ENCODE measurements at places on chromosomes 7 and 10.

- no peak for DNase-seq
These were observed 10.9 kb upstream of the DMBT1 start for GRCh38 chr10:122549636-122550035.

DNA sequence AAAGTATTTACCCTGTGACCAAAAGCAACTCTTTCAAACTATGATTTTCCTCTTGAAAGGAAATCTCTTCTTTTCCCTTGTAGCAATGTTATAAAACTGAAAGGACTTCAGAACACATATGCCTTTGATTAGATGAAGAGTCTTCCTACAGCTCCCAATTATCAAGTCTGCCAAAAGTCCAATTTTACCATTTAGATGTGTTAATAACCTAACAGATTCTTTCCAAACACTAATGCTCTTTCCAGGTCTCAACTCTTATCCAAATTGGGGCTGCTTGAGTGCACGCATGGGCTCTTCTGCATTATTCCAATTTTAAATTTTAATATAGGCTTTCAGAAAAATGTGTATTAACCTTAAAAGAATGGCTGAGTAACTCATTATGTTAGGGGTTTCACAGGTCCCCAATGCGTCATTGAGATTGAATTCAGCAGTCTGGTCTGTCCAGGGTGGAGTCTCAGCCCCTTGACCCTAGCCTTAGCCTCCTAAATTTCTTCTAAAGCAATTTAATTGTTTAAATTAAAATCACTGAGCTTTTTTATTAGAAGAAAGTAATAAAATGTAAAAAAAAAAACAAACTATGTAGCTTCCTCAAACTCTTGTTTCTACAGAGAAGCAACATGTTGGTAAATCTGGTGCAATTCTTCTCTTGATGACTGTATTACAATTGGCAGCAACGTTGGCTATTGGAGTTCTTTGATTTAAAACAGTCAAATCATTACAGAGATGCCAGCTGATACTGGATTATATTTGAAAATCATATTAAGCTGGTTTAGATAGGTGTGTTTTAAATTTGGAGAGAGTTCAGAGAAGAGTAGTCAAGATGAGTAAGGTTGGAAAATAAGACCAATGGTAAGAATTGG lies 170.4 kb downstream of the DKK1 start:
- DNase-seq = no peak

- no peak for DNase-seq
These were observed 11.6 kb downstream of the DYDC1 start for GRCh38 chr10:80344912-80345311.

- no peak for DNase-seq
These were observed 544.1 kb downstream of the XPNPEP1 start for GRCh38 chr10:109379186-109379585.

- DNase-seq = no peak
These were observed 115.3 kb downstream of the ST7 start for GRCh38 chr7:117068511-117069145.

GRCh38 chr10:120423431-120424197 lies 33.4 kb upstream of the PLPP4 start:
- no peak for DNase-seq

DNA sequence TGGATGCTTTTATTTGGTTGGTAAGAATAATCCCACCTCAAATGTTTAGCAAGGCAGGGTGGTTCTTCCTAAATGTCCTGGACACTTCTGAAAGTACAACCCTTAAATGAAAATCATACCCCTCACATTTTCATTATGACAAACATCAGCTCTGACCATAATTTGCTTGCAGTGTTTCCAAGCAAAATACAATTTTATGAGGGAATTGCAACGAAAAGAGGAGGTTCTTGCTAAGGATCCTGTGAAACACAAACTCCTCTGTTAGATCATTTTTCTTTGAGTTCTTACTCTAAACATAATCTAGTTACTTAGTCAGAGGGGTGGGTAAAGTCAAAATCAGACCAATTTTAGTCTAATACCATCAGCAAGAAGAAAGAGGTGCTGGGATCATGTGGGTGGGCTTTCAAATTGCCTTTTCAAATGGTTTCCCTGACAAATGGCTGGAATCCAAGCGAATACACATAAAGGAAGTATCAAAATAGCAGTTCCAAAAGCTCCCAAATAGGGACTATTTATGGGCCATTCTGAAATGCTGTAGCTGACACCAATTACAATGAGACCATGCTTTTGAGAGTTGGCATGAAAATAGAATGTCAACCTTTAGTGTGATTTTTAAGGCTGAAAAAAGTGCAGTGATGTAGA lies 164.9 kb upstream of the INHBA start:
- no peak for DNase-seq

DNA sequence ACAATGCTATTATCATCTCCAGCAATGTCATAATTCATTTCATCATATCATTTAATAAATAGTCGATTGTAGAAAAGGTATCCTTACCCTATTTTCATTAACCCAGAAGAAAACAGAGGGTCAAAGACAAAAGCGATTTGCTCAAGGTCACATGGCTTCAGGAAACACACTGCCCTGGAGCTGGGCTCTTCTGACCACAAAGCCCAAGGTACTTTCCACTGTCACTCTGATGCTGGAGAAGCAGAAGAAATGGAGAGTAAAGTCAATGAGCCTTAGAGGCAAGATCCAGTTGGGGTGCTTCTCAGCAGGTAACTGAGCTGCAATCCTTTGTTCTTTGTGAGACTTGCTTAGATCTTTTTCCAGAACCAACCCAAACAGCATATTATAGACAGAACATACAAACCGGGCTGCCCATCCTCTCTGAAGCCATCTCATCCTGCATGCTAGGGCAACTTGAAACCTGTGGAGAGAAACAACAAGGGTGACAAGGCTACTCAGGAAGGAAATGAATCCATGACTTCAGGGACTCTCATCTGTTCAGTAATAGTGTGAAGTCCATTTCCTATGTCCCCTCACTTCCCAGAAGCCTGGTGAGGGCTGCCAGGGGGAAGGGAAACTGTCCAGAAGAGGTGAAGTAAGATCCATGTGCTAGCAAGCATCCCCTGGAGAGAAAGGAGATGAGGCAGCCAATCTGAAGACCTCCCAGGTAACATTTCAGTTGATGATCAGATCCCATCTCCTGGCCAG lies 148.6 kb upstream of the SVIL start:
- no peak for DNase-seq

DNA sequence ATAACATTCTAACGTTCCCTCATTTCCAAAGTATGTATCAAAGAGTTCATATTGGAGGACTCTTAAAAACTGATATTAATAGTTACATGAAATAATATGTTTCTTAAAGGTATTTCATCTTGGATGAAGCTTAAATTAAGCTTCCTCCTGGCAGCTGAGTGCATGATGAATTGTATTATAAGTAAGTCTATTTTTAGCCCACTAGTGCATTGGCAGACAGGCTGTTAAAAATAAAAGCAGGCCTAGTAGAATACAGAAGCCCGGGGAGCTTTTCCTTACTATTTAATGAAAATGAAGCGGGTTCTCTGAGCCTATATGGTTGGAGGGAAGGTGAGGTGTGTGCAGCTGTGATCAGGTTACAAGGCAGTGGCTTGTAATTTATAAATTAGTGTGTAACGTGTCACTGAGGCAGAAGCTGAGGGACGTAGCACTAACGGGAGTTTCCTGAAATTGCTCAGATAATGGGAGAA lies 130.7 kb upstream of the KMT2E start:
- no peak for DNase-seq

DNA sequence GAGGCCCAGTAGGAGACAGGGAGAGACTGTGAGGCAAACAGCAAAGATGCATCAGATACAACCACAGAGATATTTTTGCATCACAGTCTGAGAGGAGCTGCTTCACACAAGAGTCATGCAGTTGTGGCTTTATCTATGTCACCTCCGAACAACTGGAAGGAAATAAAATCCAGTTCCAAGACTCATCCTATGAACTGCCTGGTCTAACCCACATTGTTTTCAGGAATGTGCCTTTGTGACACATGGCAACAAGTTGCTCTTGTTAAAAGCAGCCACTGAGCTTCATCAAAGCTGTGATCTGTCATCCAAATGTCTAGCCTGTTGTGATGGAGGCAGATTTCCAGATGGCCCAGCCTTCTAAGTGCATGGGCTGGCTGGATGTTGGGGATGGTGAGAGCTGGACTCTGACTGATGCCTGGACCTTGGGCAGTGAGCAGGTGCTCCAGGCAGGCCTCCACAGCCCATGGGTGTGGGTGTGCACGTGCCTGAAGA lies 255.0 kb downstream of the BMPER start:
- DNase-seq = no peak

DNA sequence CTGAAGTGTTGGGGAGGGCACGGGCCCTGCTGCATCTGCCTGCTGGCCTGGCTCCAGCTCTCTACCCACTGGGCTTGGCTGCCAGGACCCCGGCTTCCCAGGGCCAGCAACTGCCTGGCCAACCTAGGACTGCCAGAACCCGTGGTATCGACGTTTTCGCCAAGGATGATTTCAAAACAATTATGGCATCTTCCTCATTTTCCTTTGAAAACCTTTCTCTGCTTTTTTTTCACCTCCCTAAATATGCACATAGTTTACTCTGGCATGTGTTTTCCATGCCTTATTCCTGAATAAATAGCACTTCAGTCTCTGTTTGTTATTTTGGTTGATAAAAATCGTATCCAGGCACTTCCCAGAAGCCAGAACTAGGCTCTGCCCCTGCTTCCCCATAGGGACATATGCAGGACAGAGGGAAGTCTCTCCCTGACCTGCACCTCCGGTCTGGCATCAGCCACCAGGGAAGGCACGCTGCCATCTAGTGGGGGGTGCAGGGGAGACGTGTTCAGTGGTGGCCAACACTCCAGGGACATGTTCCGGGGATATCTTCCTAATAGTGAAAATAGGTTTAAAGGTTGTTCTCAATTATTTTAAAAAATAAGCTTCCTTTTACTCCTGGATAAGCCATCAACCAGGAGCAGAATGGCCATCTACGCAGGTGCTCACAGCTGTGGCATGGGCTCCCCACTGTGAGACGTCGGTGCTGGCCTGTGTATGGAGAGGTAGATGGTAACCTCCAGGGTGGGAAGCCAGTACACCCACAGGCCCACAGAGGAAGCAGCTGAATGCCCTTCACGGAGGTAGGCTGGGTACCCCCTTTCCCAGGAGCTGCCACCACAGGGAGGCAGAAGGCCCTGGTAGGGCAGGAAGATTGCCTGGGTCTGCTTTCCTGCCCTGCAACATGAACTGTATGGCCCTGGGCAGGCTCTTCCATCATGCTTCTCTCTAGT lies 30.7 kb upstream of the ANTXRL start:
- peak; percentile 51 for DNase-seq

GRCh38 chr10:101567165-101568006 lies 20.7 kb downstream of the POLL start:
- peak; percentile 1 for DNase-seq

DNA sequence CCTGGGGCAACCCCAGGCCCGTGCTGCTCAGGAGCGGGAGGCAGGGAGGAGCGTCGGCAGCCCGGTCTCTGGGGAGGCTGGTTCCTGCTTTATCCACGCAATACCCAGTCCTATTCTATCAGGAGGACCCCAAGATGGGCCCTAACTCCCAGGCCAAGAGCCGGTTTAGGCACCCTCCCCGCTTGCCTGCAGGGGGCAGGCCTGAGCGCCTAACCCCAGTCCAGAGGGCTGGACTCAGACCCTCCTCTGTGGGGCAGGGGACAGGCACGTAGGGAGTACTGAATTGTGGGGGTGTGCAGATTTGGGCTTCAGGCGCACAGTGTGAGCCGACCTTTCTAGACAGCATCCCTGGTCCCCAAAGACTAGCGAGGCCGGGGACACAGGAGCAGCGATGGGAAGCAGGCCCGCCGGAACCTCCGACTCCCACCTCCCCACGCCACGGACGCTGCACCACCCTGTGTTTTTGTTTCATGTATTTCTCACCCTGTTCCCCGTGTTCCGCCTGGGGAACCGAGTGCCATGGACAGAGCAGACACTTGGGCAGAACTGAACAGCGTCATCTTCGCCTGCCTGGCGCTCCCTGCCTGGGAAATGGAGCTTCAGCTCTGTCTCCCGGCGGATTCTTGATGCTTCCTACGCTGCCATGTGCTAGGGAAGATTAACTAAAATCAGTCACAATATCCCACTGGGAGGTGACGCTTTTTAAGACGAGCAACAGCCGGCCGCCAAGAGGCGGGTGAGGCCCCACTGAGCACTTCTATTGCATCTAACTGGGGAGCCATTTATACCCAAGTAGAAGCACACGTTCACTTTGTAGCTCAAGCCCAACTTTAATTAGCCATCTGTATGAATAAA lies 5.3 kb downstream of the NUDT1 start:
- DNase-seq = no peak

DNA sequence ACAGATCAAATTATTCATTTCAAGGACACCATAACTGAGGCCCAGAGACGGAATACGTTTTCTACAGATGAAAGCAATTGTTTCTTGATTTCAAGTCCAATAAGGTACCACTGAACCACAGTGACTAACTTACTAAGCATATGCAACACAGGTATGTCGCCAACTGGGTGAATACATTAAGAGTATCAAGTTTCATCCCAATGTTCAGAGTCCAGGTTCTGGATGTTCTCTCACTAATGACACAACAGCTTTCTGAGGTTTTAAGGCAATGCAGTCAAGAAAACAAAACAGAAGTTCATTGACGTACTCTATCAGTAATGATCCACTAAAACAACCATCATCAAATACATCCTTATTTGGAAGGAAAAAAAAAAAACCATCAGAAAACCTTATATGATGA lies 35.8 kb downstream of the NSUN6 start:
- DNase-seq = no peak

GRCh38 chr10:77146712-77147336 lies 490.8 kb downstream of the KCNMA1 start:
- no peak for DNase-seq

GRCh38 chr7:53119514-53119941 lies 84.1 kb downstream of the POM121L12 start:
- no peak for DNase-seq

- DNase-seq = peak; percentile 23
These were observed 389.0 kb upstream of the PODXL start for GRCh38 chr7:131945313-131945911.

- DNase-seq = peak; percentile 46
These were observed 1.2 kb upstream of the TMEM178B start for GRCh38 chr7:141072548-141073172.

DNA sequence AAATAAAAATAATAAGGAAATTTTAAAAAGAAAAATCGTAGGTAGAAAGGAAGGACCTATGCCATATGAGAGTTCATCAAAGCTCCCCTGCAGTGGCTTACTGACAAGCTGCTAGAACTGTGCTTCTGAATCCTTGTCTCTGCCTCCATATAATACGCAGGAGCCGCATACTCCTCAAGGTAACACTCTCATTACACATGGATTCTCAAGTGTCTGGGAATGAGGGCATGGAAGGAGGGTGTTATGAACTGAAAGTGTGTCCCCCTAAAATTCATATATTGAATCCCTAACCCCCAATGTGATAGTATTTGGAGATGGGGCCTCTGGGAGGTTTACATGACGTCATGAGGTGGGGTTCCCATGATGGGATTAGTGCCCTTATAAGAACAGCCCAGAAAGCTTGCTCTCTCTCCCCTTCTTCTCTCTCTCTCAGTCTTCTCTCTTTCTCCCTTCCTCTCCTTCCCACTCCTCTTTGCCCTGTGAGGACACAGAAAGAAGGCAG lies 35.2 kb downstream of the CREB3L2 start:
- DNase-seq = no peak

GRCh38 chr10:126508535-126509040 lies 120.3 kb upstream of the ADAM12 start:
- no peak for DNase-seq
